ENCODE measurements at places on chromosomes 11 and 22.
A peak's percentile ranks its signal among the peaks of the same experiment; 100 is the strongest.

- DNase-seq: no peak
Observed at GRCh38 chr22:49083607-49084006, 744.1 kb downstream of the BRD1 start.

- DNase-seq: no peak
Observed at GRCh38 chr11:2846056-2846455, 39.5 kb downstream of the CDKN1C start.

DNA sequence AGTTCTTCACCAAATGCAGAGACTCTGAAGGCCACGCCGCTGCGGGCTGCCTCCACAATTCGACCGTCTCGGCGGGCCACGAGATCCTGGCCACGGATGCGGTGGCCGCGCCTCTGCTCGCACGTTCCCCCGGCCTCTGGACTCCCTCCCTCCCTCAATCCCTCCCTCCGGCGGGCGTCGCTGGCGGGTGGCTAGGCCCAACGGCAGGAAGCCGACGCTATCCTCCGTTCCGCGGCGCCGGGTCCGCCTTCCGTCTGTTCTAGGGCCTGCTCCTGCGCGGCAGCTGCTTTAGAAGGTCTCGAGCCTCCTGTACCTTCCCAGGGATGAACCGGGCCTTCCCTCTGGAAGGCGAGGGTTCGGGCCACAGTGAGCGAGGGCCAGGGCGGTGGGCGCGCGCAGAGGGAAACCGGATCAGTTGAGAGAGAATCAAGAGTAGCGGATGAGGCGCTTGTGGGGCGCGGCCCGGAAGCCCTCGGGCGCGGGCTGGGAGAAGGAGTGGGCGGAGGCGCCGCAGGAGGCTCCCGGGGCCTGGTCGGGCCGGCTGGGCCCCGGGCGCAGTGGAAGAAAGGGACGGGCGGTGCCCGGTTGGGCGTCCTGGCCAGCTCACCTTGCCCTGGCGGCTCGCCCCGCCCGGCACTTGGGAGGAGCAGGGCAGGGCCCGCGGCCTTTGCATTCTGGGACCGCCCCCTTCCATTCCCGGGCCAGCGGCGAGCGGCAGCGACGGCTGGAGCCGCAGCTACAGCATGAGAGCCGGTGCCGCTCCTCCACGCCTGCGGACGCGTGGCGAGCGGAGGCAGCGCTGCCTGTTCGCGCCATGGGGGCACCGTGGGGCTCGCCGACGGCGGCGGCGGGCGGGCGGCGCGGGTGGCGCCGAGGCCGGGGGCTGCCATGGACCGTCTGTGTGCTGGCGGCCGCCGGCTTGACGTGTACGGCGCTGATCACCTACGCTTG, at the start of gene FUT4:
FUT4 (plus strand) TSS at position 227 of the 951 bp plus-strand sequence; CDS start at position 440, 213 bp downstream.
- peak; percentile 90 for DNase-seq

DNA sequence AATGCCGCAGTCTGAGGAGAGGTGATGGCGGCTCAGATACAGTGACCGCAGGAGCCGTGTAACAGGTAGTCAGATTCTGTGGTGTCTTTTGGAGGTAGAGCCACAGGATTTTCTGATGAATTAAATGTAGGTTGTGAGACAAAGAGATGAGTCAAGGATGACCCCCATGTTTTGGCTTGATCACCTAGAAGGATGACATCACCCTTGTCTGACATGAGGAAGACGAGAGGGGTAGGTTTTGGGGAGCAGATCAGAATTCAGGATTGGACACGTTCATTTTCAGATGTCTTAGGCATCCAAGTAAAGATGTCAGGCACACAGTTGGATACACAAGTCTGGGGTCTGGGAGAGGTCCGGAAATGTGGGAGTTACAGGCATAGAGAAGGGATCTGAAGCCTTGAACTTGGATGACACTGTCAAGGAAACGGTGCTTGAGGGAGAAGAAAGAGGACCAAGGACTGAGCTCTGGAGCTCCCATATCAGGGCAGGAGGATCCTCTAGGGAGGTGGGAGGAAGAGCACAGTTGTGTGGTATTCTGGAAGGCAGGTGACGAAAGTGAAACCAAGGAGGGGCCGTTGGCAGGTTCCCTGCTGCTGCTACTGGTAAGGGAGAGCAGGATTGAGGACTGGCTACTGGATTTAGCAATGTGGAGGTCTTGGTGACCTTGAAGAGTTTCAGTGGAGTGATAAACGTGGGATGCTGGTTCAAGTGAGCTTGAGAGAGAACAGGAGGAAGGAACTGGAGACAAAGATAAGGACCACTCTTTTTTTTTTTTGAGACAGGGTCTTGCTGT, 12.6 kb upstream of the GDPD5 start:
- DNase-seq: no peak

DNA sequence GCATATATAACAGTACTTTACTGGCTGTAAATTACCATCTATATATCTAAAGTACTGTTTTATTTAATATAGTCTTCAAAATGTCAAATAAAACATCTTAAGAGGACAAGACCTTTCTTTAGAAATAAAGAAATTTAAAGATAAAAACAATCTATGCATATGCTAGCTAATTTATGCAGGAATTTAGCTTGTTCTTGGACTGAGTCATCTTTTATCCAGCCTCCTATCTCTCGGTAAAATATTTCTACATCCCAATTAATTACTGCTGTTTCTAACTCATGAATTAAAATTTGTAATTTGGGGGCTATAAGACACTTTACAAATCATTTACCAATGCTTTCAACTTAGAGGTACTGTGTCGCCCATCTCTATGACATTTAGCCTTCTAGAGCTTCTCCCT, 72.8 kb upstream of the DDI1 start:
- DNase-seq: no peak

DNA sequence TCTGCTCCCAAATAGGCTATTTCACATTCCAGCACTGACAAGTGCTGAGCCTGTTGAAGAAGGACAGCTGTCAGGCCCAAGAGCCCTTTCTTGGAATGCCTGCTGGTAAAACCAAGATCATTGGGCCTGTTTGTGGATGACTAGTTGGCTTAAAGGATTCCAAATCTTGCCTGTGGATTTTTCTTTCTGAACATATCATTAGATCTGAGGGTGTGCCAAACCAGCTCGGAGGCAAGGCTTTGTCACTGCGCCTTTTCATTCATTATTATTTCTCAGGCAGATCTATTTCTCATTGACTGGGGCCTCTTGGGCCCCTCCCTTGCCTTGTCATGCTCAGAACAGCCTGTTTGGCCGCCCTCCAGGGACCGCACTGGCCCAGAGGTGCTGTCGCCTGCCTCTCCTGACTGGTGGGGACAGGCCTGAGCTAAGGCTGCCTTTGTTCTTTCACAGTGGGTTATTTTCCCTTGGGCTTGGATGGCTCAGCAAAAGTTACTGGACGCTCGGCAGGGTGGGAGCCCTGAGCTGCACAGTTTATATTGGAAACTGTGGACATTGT, 222.7 kb upstream of the SESN3 start:
- no peak for DNase-seq

DNA sequence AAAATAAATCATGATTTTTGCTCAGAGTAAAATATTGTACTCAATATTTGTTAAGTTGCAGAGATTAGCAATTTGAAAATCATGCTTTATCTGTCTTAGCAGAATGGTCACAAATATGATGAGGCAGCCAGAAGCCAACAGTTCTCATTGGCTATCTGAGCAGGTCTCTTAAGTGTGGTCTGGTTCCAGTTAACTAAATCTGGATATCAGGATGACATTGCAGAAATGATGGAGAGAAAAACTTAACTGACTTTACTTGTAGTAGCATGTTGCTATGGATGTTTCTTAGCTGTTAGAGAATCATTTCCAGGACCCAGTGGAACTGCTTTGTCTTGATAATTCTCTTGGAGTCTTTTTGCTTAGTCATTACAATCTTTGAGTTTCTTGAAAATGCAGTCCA, 1070.3 kb downstream of the JRKL start:
- DNase-seq: no peak

- DNase-seq: no peak
Observed at GRCh38 chr11:70314730-70315129, 44.2 kb downstream of the PPFIA1 start.

DNA sequence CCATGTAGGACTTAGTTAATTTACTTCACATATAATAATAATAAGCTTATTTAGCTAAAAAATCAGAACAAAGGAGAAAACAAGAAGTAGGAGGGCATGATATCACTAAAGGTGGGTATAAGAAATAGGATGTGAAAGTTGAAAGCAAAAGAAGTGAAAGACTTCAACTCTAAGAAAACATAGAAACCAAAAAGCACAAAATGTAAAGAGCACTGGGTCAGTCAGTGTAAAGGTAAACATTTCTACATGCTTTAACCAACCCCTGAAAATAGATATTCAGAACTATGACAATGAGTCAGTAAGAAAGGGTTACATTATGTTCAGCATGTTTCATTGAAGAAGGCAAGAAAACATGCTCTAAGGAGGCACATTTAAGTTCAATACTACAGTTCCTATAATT, 298.8 kb downstream of the SWAP70 start:
- no peak for DNase-seq

GRCh38 chr11:12577725-12578644, 96.2 kb upstream of the TEAD1 start:
- peak; percentile 6 for DNase-seq

DNA sequence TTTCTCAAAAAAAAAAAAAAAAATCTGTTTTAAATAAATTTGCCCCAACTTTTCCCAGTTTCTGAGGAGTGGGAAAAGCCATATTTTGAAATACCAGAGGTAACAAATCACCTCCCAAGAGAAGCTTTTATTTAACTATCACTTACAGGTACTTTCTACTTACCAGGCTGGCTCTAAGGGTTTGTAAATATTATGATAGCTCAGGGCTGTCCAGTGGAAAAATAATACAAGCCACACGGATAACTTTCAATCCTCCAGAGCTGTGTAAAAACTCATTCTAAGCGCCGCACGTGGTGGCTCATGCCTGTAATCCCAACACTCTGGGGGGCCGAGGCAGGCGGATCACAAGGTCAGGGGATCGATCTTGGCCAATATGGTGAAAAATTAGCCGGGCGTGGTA, 5.6 kb upstream of the SEC14L4 start:
- no peak for DNase-seq

DNA sequence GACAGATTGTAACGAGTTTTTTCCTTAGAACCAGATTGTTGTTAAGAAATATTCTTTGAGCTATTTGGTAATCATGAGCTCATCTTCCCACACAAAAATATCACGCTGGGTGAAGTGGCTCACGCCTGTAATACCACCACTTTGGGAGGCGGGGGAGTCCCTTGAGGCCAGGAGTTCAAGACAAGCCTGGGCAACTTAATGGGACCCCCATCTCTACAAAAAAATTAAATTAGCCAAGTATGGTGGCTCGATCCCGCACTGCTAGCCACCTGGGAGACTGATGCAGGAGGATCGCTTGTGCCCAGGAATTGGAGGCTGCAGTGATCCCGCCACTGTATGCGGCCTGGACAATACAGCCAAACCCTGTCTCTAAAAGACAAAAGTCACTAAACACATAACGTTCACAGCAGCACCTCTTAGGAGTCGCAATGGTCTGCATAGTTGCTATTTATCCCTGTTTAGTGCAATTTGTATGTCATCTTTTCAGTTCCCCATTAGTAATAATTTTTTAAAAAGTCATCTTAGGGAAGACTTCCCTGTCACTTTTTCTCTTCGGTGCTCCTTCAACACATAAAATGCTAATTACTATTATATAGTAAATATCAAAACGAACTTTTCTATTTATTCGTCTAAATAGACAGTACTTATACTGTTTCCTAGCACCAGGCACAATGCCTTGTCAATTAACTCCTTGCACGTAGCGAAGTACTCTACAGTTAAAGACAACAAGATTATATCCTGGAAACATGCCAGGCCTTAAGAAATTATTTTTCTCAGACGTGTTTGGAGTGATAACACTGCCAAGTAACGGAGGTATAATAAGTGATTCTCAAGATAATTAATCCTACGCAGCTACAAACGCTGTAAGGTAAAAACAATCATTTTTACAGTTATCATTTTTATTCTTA, 1.1 kb downstream of the ST13 start:
- peak; percentile 76 for DNase-seq

GRCh38 chr11:59944720-59945119, 6.5 kb downstream of the OOSP1 start:
- DNase-seq: no peak

DNA sequence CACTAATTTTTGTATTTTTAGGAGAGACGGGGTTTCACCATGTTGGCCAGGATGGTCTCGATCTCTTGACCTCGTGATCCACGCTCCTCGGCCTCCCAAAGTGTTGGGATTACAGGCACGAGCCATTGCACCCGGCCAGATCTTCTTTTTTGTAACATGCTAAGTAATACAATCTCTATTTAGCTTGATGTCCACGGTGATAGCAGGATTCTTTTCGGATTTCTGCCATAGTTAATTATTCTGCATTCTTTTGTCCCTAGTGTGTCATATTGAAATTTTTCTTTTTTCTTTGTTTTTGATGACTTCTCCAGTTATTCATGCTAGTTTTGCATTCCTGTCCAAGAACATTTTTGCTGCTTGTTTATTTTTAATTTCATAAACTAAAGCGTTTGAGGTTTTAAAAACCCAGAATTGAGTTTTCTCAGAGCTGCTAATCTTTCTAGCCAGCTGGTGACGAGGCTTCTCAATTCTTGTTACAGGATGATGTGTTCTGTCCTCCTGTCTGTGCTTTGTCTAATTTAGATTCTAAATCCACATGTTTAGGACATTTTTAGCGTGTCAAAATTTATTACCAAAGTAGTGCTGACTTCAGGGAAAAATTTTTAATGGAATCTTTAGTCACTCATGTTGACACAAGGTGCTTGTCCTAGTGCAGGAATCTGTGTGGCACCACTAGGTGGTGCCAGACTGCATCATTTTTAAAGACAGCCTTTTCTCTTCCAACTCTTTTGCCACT, 21.8 kb downstream of the NF2 start:
- DNase-seq: peak; percentile 87

GRCh38 chr22:47629791-47630655, 867.6 kb downstream of the TBC1D22A start:
- no peak for DNase-seq

GRCh38 chr11:44621784-44622183, 56.3 kb downstream of the CD82 start:
- no peak for DNase-seq

DNA sequence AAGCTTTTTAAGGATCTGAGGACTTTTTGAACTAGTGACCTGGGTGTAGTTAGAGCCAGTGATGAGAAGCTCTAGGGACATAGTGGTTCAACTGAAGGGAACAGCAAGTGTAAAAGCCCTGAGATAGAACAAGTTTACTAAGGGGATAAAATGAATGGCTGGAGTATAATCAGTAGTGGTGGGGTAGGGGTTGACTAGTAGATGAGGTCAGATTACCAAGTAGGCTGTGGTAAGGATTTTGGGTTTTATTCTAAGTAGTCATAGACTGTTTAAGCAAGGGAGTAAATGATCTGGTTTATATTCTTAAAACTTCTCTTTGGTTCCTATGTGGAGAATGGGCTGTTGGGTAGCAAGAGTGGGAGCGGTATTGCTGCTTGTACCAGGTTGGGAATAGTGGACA, 15.3 kb downstream of the TRIM44 start:
- no peak for DNase-seq

DNA sequence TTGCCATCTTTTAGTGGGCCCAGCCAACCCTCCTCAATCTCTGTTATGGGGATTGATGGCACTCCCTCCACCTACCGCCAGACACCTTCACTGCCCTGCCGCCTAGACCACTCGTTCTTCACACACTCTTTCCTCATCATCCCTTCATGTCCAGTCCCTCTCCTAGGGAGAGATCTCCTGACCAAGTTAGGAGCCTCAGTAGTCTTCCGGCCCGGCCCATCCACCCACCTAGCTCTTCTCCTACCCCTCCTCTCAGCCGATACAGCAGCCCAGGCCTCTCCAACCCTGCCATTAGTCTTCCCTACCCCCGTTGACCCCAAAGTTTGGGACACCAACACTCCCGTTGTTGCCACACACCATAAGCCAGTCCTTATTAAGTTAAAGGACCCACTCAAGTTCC, 11.0 kb upstream of the OR56A3 start:
- DNase-seq: no peak

- DNase-seq: no peak
Observed at GRCh38 chr11:1656061-1656441, 26.5 kb downstream of the KRTAP5-5 start.

Data from RKO (cell line).